ENCODE measurements at places on chromosomes 3 and 15.

DNA sequence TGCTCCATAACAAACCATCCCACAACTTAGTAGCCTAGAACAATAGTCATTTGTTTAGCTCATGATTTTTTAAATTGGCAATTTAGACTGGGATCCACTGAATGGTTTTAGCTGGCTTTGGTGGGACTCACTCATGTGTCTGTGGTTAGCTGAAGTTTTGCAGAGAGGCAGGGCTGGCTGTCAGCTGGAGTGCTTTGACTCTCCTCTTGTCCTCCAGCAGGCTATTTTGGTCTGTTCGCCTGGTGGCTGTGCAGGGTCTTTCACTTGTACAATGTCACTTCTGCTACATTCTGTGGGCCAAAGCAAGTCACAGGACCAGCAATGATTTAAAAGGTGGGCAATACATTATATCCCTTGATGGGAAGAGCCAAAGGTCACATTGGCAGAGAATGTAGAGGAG is 1146.5 kb downstream of the ROBO2 start:
- DNase-seq = no peak

GRCh38 chr15:54388746-54389145 is 410.5 kb downstream of the UNC13C start:
- no peak for DNase-seq

GRCh38 chr3:68878322-68878721 is 54.0 kb downstream of the TAFA4 start:
- no peak for DNase-seq

- DNase-seq = no peak
Observed at GRCh38 chr15:91021516-91022074, 799 bp downstream of the VPS33B start.

DNA sequence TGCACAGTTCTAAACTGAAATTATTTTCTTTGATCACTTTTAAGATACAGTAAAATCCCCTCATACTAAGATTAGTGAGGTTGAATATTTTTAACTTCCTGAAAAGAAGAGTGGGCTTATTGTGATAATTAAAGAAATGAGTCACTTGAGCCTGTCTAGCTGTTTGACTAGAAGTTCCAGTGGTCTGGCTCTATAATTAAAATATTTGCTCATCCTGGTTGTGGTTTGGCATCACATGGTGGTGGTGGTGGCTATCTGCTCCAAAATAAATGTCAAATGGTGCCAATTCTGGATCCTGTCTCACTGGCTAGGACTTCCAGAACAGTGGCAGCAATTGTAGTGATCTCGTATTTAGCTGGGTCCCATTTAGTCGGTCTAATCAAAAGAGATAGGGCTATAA is 8.6 kb upstream of the TEX9 start:
- no peak for DNase-seq

GRCh38 chr3:139310474-139310933 is 33.3 kb upstream of the MRPS22 start:
- no peak for DNase-seq

GRCh38 chr3:27661797-27662196 is 60.3 kb downstream of the EOMES start:
- DNase-seq = no peak

GRCh38 chr3:52061121-52061910 is 4.9 kb upstream of the DUSP7 start:
- DNase-seq = no peak

GRCh38 chr3:112875561-112875960 is 28.9 kb upstream of the CD200R1L start:
- DNase-seq = no peak

DNA sequence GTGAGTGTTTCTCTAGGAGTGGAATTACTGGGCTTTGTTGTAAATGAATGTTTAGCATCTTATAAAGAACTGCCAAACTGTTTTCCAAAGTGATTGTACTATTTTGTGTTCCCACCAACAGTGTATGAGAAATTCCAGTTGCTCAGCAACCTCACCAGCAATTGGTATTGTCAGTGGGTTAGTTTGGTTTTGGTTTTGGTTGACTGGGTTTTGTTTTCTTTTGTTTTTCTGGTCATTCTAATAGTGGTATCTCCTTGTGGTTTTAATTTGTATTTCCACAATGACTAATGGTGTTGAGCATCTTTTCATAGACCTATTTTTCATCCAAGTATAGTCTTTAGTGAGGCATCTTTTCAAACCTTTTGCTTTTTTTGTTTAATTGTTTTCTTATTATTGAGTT is 27.1 kb downstream of the FILIP1L start:
- DNase-seq = no peak

DNA sequence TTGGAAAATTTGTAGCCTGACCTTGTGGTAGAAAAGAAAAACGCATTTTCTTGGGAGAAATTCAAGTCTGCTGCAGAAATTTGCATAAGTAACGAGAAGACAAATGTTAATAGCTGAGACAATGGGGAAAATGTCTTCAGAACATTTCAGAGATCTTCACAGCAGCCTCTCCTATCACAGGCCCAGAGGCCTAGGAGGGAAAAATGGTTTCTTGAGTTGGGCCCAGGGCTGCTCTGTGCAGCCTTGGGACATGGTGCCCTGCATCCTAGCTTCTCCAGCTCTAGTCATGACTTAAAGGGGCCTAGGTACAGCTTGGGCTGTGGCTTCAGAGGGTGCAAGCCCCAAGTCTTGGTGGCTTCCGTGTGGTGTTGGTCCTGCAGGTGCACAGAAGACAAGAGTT is 104.2 kb downstream of the ZNF621 start:
- no peak for DNase-seq

- no peak for DNase-seq
Observed at GRCh38 chr3:110542552-110543150, 529.0 kb upstream of the NECTIN3 start.

DNA sequence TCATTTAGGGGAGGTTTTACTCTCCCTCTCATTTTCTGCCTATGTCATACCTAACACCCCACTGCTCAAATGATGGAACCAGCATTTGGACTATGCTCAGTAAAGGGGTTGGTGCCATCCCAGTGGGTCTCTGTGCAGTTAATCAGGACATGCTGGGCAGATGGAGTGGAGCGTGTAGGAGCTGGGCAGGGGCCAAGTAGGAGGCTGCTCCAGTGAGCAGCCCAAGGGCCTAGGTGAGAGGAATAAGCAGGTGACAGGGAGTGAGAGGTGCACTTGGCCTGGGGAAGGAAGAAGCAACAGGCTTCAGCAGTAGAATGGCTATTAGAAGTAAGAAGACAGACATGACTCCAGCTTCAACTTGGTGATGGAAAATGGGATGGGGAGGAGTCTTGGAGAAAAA is 72.2 kb downstream of the EPHB1 start:
- DNase-seq = no peak

DNA sequence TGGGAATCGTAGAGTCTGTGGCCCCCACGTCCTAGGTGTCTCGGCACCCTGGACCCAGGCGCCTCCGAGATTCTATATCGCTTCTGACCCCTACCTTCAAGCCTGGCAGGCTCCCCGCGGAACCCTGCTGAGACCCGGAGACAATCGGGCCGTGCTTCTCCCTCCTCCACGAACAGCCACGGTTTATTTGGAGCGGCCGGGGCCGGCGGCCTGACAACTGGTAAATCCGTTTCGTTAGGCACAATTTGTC is 1.4 kb downstream of the GATA2 start:
- no peak for DNase-seq

DNA sequence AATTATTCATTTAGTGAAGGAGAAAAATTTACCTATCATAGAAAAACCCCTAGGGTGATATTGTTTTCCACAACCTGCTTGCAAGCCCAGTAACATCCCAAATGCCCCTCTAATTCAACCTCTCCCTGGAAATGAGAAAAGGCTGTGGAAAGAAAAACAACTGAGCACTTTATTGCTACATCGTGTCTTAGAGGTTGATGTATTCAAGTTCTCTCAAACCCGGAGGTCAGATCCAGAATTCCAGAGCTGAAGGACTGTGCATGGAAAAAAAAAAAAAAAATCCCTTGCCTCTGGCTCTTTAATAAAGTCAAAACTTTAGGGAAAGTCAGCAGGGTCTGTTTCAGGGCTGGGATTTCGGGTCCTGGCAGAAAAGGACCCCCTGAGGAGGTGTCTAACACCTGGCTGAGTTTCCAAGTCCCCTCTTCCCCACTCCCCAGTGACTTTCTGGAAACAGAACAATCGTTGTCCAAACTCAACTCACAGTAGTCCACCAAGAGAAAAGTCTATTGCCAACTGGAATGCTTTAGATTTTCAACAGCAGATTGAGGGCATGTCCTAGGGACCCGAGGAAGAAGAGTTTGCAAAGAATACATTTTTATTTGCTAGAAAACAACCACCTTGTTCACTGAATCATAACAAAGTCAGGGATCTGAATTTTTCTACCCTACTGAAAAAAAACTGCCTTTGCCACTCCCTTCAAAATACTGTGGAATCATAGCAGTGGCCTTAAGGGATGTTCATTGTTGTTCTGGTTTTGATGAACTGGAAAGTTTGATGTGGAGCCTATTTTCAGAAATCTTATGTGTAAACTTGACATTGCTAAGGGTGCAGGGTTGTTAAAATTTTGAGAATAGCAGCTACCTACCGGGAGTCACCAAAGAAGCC is 207.5 kb upstream of the ADAMTS9 start:
- no peak for DNase-seq

- no peak for DNase-seq
Observed at GRCh38 chr3:128814519-128815317, 64.7 kb upstream of the ACAD9 start.

- DNase-seq = no peak
Observed at GRCh38 chr3:52845157-52845556, 10.3 kb upstream of the MUSTN1 start.

DNA sequence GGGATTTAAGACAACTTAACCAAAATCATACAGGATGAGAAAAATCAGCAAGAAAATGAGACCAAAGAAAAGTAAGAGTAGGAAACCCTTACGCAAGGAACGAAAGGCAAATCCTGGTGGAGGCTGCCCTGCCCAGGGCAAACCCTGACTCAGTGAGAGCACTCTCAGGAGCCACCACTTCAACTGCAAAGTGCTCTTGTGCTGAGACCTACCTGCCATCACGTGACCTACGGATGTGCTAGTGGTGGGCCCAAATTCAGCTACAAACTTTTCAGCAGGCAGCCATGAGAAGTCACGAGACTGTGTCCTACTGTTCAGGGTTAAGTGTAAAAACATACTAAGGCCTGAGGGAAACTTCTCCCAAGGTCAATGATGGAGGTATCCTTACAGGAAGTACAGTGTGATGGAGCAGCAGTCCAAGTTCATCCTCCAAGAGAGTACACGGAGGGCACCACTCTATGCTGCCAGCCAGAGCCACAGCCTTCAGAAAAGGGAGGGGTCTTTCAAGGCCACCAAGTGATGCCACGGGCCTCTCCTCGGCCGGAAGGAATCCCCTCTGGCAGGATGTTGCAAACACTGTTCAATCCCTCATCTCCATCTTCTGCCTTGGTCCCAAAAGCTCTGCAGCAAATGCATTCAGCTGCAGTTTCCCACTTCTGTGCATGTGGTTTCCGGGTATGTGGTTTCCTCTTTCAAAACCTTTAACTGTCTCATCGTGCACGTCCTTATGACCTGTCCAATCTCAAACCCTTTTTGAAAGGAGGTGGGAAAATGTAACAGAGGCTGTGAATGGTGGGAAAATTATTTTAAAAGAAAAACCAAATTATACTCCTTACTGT is 9.5 kb downstream of the CHSY1 start:
- DNase-seq = no peak

DNA sequence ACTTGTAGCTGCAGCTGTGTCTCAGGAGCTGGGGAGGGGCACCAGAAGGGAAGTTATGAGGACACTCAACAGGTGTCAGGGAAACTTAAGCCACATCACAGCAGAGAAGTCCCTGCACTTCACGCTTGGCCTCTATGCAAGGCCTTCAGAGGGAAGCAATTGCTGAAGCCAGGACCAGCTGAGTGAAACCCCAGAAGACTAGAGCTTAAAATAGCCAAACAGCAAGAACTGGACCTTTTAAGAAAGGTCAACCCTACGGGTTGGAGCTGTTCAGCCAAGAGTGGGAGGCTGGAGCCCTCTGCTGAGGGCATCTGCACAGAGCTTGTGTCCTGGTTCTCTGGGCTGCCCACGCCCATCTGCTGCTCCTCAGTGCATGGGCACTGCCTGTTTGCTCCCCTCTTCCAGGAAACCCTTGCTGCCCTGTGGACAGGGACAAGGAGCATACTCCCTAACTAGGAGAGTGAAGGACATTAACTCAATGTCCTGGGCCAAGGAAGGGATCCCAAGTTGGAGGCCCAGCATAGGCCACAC is 3.9 kb upstream of the GRAMD2A start:
- DNase-seq = no peak

GRCh38 chr15:56052395-56053045 is 59.1 kb upstream of the NEDD4 start:
- peak; percentile 68 for DNase-seq

DNA sequence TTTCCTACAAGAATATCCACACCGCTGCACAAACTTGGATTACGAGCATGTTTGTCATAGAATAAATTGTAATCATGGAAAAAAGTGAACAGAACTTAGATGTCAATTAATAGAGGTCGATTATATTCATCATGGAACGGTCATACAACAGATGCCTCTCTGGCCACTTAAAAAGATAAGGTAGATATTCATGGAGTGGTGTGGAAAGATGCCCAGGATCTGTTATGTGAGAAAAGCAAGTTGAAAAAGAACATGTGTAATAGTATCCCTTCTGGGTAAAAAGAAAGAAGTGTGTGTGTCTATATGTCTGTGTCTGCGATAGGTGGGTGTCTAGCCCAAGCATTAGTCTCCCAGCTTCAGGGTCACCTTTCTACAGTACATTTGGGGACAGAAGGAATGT is 113.3 kb downstream of the ANP32A start:
- no peak for DNase-seq

DNA sequence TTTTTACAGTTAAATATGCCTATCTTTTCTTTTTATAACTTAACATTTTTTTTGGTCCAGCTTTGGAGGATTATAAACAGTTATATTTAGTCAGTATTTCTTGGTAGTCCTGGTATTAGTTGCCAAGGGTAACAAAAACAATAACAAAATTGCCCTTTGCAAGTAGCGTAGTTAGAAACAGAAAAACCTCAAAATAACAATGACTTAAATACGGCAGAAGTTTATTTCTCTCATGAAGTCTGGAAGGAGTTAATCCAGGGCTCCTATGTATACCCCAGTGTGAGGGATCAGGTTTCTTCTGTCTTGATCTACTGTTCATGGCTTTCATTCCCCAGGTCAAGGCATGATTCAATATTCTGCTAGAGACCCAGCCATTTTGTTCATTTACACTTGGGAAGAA is 14.1 kb upstream of the MYH15 start:
- DNase-seq = no peak

- no peak for DNase-seq
Observed at GRCh38 chr15:61796056-61796455, 264.2 kb downstream of the VPS13C start.

- DNase-seq = no peak
Observed at GRCh38 chr3:83039422-83039821, 1278.0 kb upstream of the GBE1 start.

- DNase-seq = no peak
Observed at GRCh38 chr3:177606891-177607290, 409.6 kb upstream of the TBL1XR1 start.

- no peak for DNase-seq
Observed at GRCh38 chr15:38745626-38746025, 181.0 kb upstream of the RASGRP1 start.

- DNase-seq = no peak
Observed at GRCh38 chr3:138323971-138324370, 5.7 kb downstream of the NME9 start.

GRCh38 chr3:104438706-104439105 is 928.0 kb upstream of the ALCAM start:
- DNase-seq = no peak

GRCh38 chr3:63479661-63480035 is 172.8 kb upstream of the SNTN start:
- no peak for DNase-seq

- peak; percentile 51 for DNase-seq
Observed at GRCh38 chr3:98038286-98038685, 3.2 kb upstream of the GABRR3 start.
